ENCODE measurements at places on chromosomes 16 and 17.

DNA sequence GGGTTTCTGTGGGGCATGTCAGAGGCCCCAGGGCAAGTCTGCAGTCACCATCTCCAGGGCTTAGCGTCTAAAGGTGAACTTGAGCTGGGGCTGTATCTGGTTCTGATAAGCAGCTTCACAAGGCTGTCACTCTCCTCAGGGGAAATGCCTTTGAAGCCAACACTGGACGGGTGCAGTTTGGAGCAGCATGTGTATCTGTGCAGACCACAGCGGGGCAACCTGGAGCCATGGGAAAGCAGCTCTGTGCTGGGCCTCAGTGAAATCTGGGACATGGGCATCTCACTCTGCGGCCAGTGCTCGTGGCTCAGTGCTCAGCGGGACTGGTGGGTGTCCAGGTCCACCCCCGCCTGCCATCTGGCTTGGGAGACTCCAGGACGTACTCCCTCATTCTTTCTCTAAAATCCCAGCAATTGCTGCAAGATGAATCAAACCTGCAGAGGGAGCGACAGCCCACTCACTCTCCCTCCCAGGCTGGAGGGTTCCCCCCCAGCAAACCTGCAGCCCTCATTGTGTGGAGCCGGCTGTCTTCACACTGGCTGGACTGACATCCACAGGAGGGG, 63.5 kb downstream of the PRMT7 start:
- no peak for DNase-seq

- DNase-seq = no peak
These were observed 57.6 kb downstream of the PRMT7 start for GRCh38 chr16:68368301-68368888.

DNA sequence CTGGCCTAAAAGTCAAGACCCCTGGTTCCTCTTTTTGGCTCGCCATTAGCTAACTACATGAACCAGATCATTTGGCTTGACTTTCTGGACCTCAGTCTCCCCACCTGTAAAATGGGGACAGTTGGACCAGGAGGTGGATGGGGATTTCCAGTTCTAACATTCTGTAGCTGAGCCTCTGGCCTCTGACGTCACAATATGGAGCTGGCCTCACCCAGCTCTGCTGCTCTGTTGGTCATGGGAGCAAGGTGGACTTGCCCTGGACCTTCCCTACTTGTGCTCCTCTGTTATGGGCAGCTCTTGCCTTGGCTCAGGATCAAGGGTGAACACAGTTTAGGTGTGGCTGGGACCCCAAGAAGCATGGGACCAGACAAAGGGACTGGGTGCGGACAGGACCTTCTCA, 16.5 kb upstream of the KCNH6 start:
- DNase-seq = no peak

DNA sequence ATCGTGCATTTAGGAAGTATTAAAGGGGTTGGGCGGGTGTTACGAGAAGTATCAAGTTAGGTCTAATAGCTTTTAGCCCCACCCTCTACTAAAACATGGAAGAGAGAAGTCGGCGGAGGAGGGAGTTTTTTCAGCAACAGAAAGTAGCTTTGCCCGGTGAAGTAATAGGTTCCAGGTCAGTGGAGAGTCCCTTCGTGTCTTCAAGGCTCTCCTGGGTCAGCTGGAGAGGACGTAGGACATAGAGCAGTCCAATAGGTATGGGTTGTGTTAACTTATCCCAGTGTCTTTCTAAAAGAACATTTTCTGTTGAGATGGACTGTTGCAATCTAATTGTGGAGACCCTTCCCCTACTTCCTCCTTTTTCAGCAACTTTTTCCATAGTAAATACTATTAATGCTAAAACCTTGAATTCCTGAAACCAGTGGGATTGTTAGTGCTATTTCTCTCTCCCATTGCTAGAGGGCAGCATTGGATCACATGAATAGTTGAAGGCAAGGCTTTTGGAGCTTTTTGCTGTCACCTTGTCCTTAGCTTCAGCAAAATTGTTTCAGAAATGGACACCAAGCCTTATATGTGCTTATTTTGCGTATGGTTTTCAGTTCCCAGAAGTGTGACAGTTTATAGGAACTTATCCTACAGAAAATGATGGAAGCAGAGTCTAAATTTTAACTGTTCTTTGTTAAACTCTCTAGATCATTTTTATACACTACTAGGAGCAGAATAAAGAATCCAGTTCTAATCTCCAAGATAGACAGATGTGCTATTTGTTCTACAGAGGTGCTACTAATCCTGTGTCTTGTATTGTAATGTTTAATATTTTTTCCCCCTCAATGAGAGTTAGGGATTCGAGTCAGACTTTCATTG, 38.4 kb downstream of the UTP18 start:
- DNase-seq = no peak

GRCh38 chr17:42180411-42180921, 476 bp downstream of the KCNH4 start:
- DNase-seq = no peak

DNA sequence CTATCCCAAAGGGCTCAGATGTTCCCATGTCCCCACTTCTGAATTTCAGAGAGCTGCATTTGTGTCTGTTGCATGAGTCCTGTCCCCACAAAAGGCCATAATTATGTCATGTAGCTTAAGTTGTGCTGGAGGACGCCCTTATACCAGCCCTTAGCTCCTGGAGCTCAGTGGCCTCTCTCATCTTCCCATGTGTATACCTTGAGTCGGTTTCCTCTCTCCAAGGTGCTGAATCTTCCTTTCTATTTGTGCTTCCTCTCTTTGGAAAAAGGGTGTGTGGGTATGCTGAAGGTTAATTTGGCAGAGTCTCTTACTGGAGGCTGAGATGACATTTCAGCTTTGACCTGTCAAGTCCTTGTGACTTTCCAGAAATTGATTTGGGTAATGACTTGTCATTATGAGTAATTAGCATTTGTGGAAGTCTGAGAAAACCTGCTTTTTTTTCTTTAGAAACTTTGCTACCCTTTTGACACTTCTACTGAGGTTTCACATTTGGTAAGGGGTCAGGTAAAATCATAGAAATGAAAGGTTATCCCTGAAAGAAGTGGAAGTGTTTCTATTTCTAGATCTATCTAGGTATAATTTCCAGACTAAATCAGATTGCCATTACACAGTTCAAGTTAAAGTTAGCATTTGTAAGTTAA, 185.4 kb downstream of the ABCC12 start:
- no peak for DNase-seq

DNA sequence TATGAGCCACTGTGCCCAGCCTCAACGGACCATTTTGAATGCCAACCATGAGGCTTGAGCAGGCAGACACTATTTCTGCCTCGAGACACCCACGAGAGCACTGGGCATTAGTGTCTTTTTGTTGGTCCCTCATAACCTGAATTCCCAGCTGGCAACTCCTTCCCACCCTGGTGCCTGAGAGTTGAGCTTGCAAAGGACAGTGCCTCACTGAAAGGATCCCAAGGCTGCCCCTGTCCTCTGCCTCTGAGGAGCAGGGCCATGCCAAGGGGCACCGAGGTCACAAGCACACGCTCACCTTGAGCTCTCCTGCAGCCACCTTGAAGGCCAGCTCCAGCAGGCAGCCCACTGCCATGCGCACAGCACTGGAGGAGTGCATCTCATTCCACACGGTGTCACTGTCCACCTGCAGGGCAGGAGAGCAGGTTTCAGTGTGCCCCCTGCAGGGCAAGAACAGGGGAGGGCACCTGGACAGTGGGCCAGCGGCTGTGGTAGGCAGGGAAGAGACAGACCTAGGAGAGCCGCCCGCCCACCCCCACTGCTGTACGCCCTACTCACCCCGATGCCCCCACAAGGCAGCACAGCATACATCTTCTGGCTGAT, 12.8 kb downstream of the G6PC3 start:
- no peak for DNase-seq

DNA sequence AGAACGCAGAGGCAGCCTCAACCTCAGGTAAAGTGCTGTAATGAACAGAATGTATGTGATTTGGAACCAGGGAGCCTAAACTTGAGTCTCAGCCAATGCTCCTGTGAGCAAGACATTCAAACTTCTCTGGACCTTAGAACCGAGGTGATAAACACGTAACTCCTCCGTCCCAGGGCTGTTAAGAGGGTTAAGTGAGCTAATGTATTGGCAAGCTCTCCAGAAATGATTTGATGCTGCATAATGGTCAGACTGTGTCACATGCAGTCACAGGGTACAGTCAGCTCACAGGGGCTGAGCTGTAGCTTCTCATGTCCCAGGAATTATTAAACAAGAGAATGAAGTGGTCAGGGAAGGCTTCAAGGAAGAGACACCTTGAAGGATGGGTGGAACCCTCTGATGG, 10.0 kb upstream of the SLC4A1 start:
- DNase-seq = no peak

DNA sequence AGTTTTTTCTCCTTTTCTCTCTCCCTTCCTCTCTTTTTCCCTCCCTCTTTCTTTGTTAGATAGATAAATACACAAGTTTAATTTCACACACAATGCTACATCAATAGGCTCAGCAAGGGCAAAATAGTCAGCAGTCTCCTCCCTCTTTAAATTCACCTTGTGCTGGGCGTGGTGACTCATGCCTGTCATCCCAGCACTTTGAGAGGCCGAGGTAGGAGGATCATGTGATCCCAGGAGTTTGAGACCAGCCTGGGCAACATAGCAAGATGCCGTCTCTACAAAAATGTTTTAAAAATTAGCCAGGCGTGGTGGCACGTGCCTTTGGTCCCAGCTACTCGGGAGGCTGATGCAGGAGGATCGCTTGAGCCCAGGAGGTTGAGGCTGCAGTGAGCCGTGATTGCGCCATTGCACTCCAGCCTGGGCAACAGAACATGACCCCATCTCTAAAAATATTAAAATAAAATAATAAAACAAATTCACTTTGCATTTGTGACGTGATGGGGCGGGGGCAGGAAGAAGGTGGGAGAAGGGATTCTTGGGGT, 27.4 kb downstream of the IL21R start:
- no peak for DNase-seq

DNA sequence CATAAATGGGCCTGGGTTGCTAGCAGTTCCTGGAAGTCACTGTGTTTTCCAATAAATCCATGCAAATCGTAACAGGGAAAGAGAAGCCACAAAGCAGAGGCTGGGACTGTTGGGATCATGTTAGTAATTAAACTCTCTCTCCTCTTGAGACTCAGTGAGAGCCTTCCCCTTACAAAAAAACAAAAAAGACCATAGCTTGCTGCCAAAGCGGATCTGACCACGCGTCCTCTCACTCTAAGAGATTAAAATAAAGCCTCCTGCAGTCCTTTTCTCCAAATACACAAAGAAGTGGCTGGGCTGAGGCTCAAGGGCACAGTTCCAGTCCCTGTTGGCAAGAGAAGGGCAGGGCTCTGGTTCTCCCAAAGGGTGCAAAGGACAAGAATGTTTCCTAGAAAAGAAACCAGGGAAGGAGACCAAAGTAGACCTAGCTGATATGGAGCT, 38.5 kb downstream of the PIGL start:
- DNase-seq = no peak

- DNase-seq = no peak
These were observed 36.3 kb downstream of the LYRM9 start for GRCh38 chr17:27856676-27857432.

- DNase-seq = no peak
These were observed 2.6 kb upstream of the SPHK1 start for GRCh38 chr17:76381633-76382350.

- DNase-seq = no peak
These were observed 58.8 kb downstream of the CEP95 start for GRCh38 chr17:64565563-64565962.

GRCh38 chr16:86496929-86497461, 13.3 kb upstream of the FOXF1 start:
- no peak for DNase-seq

GRCh38 chr17:78785011-78785662, 3.1 kb upstream of the CYTH1 start:
- no peak for DNase-seq

- DNase-seq = no peak
These were observed 25.3 kb downstream of the MARCHF10 start for GRCh38 chr17:62782730-62783270.

DNA sequence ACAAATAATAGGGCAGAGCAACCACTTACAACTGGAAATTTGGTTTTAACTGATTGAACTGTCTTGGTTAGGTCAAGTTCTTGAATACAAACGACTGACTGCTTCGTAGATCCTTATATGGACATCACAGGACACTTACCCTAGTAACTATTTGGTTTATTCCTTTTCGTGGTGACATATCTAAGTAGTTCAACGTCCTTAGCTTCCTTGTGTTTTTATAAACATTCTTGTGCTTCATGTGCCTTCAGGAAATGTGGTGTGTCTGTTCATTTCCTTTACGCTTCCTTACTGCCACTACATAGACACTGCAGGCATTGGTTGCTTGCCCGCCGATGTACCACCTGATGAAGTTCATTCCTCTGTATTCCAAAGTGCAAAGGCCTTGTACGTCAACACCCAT, 59.3 kb downstream of the USP10 start:
- no peak for DNase-seq

DNA sequence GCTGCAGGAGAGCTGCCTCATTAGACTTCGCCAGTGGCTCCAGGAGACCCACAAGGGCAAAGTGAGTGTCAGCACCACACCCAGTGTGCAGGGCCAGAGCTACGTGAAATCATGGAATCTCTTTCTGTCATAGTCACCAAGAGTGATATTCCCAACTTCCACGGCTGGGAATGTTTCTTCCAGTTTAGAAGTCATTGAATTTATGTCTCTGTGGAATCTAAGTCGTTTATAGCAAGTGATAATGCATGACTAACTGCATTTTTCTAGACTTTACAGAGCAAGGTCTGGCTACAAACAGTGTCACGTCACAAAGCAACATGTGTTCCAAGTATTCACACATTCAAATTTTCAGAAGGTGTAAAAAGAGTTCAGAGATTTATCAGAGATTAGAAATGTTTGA, 55.5 kb downstream of the SEC14L1 start:
- DNase-seq = no peak

DNA sequence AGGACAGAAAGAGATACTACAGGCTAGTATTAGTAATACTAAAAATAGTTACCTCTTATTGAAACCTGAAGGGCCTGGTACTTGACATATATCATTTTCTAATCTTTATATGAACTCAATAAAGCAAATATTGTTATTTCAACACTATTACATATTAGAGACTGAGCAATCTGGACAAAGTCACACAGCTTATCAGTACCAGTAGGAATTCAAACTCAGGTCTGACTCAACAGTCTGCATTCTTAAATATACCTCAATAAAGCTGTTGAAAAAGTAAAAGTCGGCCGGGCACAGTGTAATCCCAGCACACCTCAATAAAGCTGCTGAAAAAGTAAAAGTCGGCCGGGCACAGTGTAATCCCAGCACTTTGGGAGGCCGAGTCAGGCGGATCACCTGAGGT, 67.4 kb downstream of the KANSL1 start:
- no peak for DNase-seq

DNA sequence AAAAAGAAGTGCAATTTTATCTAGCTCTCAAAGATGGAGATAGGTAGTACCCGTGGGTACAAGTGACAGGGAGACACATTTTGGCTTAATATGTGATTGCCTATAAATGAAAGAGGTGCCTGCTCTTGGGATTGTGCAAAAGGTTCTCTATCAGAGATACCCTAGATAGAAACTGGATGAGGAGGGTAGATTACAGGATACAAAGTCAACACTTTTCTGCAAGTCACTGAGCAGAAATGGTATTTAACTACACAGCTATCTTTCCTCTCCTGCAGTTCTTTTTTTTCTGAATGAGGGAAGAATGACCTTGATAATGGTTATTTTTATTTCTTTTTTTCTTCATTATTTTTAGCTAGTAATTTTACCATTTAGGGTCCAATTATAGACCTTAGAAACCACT, 67.6 kb downstream of the MMD start:
- no peak for DNase-seq
